Right ventricle myocardium superior (tissue), 1 donor: ENCODE measurements at places on chromosomes 16 and 17. TPM values are rescaled to one million over a fixed set of nuclear protein-coding genes. Genes with fewer than 3 reads are reported as not detected.

DNA sequence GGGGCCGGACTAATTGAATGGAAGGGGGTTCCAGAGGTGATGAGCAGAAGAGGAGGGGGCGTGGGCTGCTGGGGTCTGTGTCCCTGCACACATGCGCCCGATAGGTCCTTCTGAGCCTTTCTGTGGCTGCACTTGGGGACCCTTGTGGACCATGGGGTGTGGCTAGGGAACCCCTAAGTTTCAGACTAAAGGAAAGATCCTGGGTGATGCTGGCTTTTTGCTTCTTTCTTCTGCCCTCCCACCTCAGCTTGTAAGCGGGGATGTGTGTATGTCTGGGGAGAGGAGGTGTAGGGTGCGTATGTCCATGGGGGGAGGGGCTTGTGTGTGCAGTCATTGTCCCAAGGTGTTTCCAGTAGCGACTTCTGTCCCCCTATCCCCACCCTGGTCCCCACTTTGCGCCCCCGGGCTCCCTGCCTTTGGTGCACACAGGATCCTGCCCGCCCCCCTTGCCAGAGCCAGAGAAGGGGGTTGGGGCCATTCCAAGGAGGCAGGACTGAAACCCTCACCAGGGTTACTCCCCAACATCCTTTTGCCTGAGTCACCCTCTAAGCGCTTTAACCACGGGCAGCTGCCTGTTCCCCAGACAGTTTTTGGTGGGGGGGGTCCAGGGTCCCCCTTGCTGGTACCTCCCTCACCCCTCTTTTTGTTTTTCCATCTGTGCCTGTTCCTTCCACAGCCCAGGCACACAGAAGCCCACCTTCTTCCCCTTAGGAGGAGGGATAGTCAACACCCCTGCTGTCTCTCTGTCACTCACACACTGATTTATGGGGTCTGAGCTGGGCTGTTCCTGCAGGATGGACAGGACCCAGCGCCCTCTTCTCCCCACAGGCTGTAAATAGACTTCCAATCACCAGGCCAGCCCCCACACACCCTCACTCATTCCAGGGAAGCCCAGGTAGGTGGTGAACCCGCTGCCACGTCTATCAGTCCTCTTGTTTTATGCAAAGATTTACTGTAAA, 83.2 kb downstream of the ARHGAP23 start:
- DNase-seq, result peak; percentile 31

DNA sequence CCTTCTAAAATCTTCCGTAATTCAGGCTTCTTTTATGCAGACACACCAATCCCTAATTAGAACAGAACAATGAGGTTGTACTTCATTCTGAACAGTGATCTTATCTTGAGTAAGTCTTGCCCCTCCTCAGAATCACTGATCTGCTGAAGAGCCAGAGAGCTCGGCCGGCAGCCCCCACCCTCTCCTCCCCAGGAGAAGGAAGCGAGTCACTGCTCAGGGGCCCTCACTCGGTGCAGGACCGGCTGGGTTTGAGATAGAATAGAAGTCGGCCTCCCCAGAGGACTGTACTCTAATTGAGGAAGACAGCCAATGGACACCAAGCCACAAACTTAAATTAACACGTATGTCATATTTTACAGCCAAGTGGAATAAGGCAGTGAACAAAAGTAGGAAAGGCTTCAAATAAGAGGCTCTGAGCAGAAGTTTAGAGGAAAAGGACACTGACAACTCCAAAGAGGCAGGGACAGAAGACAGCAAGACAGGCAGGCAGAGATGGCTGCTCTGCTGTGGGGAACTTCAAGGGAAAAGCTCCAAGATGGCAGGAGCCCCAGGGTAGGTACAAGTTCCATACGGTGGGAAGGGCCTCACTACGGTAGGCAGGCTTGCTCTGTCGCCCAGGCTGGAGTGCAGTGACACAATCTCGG, 18.6 kb downstream of the CREBBP start:
- peak; percentile 58 for DNase-seq

DNA sequence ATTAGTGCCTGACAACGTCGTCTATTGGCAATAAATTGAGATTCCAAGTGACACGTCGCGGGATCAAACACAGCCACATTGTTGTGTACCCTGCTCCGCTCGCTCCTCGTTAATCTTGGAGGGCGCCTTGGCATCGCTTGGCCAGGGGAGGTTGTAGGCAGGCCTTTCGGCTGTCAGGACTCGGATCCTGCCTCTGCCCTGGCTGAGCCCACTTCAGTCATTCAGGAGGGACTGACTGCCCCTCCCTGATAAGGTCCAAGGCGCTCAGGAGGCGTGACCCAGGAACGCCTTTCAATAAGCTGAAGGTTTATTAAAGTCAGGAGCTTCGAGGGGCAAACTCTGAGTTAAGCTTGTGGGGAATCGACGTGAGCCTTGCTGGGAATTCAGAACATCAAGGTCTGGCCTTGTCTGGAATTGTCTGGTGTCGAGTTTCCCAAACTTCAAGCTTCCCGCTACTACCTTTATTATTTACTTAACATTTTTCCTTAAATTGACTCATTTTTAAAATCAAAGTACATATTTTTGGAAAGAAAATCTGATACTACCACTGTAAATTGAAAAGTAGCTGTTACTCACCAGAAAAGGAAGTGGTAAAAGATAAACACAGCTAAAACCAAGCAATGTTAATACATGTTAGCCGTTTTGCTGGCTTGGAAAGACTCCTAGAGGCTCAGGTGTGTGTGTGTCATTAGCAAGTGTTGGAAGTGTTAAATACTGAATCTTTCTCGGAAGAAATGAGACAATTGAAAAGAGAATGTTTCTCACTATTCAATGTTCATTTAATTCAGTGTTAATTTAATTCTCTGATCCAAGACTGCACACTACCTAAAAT, 5.3 kb upstream of the IRX3 start:
- no peak for DNase-seq

DNA sequence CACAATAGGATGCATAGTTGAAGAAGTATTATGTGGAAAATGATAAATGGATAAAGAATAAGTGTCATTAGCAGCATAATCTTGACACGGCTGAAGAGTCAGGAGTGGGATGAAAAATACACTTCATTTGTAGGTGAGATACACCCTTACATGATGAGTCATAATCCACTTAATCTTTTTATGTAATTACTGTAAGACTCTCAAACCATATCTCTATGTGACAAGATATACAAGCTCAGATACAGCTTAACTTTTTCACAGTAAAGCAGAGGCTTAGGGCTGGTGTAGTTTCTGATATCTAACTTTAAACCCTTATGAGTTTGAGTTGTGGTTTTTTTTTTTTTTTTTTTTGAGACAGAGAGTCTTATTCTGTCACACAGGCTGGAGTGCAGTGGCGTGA, 101.2 kb downstream of the FTO start:
- no peak for DNase-seq

The TBC1D3I gene
- total RNA-seq, result 0.30 TPM

The RAP1GAP2 gene
- total RNA-seq, result 46.8 TPM

DNA sequence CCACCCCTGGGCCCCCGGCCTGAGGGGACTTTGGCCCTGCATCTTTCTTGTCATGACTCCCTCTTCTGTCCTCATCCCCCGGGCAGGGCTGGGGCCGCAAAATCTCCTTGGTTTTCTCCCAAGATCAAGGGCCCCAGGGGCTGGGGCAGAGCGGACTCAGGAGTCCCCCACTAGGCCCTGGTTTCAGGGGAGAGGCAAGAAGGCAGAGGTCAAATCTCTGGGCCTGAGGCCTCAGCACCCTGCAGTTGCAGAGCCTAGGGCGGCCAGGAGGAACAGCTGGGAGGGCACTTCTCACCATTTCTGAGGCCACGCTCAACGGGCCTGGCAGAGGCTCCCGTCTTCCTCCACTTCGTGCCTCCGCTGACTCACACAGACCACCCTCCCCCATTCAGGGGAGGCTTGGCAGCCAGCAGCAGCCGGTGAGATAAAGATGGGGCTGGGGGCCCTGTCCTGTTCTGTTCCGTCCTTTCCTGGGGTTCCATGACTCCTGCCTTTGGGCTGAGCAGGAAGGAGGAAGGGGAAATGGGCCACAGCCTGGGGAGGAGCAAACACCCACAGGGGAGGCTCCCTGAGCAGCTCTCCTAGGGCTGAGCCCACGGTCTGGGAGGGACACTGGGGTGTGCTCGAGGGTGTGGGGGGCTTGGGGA, 12.4 kb downstream of the ZSCAN10 start:
- peak; percentile 49 for DNase-seq

The SHISA6 gene
- total RNA-seq, result 0.56 TPM

DNA sequence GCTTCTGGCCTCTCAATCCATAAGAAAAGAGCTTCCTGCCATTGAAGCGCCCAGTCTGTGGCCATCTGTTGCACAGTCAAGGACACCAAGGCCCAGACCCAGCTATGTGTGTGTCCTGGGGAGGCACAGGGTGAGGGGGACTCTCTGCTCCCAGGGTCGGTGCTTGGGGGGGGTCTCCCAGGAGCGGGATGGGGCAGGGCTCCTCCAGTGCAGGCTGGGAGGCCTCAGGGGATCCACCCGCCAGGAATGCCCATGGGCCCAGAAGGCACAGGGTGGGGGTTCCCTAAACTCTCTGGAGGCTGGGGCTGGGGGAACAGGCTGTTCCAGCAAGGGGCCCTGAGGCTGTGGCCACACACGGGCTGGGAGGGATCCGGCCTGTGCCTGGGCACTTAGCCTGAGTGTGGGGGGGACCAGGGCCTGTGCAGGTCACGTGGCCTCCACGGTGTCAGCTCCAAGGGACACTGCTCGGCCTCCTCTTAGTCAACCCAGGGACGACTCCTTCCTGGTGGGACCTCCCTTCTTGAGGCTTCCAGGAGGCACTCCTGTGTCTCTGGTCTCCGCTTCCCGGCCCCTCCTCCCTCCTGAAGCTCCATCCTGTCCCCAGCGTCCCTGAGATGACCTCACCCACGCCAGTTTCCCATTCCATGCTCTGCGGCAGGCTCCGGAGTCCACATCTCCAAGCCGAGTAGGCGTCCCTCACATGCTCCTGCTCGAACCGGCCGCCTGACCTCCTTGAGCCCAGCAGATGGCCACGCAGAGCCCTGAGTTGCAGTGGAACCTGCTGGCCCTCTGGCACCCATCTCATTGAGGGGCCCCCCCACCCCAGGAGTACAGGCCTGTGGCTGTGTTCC, 23.1 kb upstream of the BAHCC1 start:
- DNase-seq, result peak; percentile 82

- peak; percentile 68 for DNase-seq
Measured at GRCh38 chr17:8698162-8698971, 46.3 kb downstream of the CCDC42 start.

GRCh38 chr16:22813223-22813947, 577 bp upstream of the HS3ST2 start:
- peak; percentile 61 for DNase-seq

GRCh38 chr16:67326472-67327309, at the start of the genes KCTD19 and LRRC36:
KCTD19 (minus strand) TSS chr16:67326741; CDS start chr16:67326707, 34 bp downstream.
LRRC36 (plus strand) TSS chr16:67326815; CDS start chr16:67326863, 48 bp downstream.
- DNase-seq, result peak; percentile 70

- no peak for DNase-seq
Measured at GRCh38 chr17:74725111-74725510, 11.9 kb upstream of the RAB37 start.

GRCh38 chr17:69744512-69745070, 330.1 kb downstream of the MAP2K6 start:
- DNase-seq, result no peak

DNA sequence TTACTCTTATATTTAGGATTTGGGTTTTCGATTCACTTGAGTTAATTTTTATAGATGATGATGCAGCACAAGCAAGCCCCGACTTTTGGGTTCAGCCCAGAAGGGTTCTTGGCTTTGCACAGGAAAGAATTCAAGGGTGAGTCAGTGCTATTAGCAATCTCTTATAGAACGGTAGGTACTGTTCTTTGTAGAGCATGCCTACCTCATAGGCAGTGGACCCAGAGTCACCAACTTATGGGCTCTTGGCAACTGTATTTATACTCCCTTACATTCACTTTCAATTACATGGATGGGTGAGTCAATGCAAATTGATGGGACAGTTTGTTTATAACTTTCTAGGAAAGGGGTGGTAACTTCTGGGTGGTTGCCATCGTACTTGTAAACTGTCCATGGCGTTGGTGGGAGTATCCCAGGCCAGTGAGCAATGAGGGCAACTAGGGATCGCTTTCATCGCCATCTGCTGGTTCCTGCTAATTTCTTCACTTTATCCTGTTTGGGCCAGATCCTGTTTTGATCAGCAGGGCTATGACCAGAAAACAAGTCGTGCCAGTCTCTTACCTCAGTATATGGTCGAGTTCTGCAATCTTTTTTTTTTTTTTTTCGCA, 362.6 kb downstream of the CNTNAP4 start:
- DNase-seq, result no peak

The IGF2BP1 gene
- not detected for total RNA-seq

The BICDL2 gene
- total RNA-seq, result not detected

GRCh38 chr16:14564861-14565687, 65.0 kb downstream of the PARN start:
- no peak for DNase-seq

DNA sequence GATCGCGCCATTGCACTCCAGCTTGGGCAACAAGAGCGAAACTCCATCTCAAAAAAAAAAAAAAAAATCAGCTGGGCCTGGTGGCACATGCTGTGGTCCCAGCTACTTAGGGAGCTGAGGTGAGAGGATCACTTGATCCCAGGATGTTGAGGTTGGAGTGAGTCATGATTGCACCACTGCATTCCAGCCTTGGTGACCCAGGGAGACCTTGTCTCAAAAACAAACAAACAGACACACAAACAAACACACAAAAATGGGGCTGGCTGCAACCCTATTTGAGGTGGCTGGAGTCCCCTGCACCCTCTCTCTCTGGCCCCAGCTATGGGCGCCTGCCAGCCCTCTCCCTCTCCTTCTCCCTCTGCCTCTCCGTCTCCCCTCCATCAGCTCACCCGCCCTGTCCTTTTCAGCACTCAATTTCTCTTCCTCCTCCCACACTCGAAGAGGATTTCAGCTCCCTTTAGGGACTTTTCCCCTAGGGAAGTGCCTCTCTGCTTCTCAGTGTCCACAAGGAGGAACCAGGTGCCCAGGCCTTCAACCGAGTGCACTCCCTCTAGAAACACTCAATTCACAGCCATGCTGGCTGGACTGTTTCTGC, 17.5 kb upstream of the TFAP4 start:
- no peak for DNase-seq

GRCh38 chr16:81608523-81609209, 164.1 kb downstream of the CMIP start:
- DNase-seq, result no peak

DNA sequence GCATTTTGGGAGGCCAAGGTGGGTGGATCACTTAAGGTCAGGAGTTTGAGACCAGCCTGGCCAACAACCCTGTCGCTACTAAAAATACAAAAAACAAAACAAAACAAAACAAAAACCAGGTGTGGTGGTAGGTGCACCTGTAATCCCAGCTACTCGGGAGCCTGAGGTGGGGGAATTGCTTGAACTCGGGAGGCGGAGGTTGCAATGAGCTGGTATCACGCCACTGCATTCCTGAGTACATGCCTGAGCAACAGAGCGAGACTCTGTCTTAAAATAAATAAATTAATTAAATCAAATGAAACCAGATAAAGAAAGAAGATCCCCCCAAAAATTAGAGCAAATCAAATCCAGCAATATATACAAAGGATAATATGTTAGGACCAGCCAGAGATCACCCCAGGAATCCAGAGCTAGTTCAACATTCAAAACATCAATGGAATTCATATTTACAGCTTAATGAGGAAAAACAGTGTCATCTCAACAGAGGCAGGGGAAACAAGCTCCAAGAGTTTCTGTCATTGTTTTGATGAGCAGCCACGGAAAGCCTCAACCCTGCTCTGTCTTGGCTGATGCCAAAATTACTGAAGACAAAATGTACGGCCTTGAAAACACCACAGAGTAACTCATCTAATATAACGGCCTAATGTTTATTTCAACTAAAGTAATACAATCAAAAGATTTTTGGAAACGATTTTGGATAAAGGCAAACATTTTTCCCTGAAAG, 3.7 kb downstream of the PEMT start:
- no peak for DNase-seq

The SEZ6L2 gene
- total RNA-seq, result 0.70 TPM

The SOX15 gene
- total RNA-seq, result 0.91 TPM

- peak; percentile 25 for DNase-seq
Measured at GRCh38 chr16:31460582-31461002, 1.3 kb downstream of the ARMC5 start.

The CES3 gene
- total RNA-seq, result 2.0 TPM

- DNase-seq, result peak; percentile 40
Measured at GRCh38 chr17:82697808-82698064, 762 bp downstream of the RAB40B start.
